ENCODE measurements at places on chromosomes 5 and 9.

DNA sequence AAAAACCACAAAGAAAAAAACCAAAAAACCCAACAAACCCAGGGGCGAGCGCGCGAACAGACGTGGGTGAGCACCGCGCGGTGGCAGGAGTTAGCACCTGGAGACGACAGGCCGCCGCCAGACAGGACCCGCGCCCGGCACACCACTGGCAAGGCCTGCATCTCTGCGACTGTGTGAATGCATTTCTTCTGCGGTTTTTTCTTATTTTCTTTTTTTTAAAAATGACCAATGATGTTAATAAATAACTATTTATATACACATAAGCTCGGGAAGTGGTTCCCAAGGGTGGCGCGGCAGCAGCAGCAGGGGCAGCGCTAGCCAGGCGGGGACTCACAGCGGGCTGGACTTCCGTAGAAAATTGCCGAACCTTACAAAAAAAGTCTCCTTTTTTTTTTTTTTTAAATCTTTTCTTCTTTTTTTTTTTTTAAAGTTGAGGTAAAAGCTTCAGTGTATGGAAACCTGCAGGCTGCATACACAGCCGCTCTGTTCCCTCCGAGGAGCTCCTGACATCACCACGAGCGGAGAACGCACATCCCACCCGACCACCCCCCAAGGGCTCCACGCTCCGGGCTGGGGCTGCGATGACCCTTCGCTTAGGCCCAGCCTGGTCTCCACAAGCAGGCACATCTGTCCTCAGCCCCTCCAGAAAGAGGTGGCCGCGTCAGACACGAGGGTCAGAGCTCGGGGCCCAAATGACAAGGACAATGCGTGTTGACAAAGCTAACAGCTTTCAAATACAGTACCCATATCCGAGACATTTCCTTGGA, 7.4 kb downstream of the BRD3OS start:
- no peak for DNase-seq

GRCh38 chr5:81427566-81427965, 33.6 kb upstream of the ACOT12 start:
- DNase-seq = no peak

DNA sequence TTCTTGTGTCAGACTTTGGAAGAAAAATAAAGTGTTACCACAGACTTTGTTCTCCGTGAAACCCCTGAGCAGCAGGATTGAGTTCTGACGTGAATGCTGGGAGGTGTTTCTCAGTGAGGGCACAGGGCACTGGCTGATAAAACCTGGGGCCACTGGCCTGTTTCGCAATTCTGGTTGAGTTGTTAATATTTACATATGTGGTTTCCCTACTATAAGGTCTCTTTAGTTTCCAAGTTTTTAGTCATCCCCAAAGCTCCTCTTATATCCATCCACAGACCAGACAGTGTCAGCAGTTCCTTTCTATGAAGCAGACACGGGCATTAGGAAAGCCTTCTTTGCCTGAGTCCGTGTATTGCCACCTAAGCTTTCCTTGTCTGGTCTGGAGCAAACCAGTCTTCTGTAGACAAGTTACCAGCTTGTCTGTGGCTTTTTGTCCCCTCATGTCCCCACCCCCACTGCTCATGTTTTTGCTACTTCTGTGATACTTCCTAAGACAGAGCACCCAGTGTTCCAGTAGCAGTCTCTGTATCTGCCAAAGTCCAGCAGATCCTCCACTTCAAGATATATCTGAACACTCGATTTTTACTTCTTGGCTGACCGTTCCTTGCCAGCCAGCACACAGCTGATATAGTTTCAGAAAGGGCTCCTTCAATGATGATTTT, 42.0 kb downstream of the ACO1 start:
- DNase-seq = no peak

DNA sequence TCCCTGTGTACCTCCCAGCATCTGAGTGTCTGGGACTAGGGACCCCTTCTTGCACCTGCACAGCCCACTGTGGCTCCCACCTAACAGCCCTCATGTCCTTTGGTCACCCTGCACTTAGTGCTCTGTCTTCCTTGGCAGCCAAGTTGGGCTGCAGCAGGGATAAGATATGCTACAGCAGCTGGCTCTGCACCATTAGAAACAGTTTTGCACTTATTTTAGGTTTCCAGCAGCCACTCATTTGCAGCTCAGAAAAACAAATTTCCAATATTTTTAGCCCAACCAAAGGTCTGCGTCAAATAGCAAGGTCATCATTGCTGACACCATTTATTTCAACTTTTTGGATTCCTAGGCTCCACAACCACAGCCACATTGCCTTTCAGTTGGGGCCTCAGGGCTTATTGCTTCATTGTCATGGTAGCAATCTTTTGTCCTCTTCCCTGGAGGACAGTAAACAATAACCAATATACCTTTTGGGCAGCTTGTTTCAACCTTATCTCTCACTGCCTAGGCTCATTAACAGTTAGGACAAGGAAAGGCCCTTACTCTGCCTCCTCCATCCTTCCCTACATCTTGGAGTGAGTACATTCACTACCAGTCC, 263.9 kb downstream of the COX7C start:
- no peak for DNase-seq

DNA sequence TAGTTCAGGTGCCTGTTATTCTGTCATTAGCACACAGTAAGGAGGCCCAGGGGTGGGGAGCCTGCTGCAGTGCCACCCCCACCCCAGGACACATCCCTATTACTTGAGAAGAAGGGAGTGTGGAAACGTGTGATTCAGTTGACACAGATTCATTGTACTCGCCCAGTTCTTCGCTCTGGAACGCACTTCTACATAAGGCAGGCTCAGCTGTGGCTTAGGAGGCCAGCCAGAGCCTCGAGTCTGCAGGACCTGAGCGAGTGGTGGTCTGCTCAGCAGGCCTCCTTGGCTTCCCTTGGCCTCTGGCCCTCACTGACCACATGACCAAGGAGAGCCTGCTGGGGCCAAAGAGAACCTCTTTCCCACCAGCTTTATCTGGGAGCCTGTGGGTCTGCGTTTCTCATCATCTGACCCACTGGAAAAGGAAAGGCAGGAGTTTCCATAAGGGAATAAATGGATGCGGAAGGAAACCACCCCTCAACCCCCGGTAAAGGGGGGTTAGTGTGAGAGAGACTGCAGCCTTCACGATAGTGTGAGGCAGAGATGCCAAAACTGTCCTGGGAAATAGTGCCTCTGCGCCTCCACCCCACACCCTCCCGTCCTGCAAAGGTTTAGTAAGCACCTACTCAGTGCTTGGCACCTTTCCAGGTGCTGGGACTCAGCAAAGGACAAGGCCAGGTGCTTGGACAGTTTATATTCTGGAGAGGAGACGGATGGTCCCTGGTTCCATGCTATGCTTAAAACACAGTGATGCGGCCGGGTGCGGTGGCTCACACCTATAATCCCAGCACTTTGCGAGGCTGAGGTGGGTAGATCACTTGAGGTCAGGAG, 73.7 kb downstream of the PPARGC1B start:
- DNase-seq = no peak

GRCh38 chr5:74953937-74954720, 87.9 kb upstream of the FAM169A start:
- no peak for DNase-seq

DNA sequence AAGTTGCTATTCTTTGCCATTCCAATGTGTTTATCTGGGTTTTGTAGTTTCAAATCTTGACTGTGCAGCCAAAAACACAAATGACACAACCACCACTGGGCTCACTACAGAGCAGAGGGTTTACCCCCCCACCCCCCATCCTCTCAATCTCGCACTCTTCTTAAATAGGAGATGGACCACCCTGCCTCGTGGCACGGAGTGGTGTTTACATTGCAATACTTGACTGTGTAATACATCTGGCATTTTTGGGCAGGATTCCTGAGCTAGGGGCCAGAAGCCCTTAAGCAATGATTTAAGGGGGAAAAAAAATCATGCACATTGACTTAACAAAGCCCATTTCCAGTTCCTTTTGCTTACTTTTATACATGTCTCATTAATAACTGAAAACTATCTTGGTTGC, 19.0 kb downstream of the PTCH1 start:
- DNase-seq = no peak

GRCh38 chr9:90052366-90052765, 447.6 kb downstream of the GADD45G start:
- DNase-seq = no peak

DNA sequence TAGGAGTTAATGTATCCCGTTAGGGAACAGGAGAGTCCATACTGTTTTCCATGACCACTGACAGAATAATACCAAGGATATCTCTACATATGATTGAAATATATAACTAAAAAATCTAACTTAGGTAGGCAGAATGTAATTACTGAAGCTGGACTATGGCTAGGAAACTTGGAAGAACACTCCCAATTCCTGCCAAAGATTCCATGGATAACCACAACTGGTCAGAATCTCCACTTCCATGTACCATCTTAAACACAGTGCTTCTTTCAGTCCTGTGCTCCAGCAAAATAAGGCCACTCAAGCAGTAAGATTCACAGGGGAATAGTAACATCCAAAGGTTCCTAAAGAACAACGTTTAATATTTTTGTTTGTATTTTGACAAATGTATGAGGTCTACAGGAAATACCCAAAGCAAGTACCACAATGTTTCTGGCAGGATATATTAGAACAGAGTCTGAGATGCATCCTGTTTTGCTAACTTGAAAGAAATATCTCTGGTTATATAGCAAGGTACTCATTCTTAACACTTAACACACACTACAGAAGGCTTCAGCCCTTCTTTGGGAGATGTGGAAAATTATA, 295.0 kb downstream of the ADAMTS6 start:
- DNase-seq = no peak

DNA sequence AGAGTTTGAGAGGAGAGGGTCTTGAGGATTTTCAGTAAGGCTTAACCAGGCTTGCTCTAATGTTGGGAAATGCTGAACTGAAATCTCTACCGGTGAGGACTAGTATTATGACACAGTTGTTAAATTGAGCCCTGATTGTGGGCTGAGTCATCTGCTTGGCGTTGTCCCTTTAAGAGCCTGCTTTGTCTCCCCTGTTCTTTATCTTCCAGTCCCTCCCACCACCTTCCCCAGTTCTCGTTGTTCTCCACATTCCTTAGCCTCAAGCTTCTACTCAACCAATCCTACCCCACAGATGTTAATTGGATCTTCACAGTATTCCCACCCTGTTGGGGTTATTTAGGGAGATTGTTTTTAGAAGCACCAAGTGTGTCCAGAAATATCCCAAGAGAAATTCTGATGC, 57.6 kb downstream of the ANKRD55 start:
- no peak for DNase-seq

DNA sequence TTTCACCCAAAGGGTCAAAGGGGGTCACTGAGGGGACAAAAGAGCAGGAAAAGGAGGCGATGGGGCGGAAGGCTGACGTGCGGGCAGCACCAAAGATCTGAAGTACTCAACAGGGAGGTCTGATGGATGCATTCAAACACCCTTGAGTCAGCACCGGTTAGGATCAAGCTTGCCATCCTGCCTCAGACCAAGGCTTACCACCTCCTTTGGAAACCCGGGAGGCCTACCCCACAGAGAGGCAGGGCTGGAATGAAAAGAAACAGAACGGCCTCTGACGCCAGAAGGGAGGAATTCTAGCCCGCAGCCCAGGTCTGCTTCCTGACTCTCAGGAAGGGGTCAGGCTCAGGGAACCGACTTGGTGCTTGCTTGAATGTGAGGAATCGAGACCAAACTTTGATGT, 125.6 kb downstream of the PAPPA start:
- DNase-seq = no peak

DNA sequence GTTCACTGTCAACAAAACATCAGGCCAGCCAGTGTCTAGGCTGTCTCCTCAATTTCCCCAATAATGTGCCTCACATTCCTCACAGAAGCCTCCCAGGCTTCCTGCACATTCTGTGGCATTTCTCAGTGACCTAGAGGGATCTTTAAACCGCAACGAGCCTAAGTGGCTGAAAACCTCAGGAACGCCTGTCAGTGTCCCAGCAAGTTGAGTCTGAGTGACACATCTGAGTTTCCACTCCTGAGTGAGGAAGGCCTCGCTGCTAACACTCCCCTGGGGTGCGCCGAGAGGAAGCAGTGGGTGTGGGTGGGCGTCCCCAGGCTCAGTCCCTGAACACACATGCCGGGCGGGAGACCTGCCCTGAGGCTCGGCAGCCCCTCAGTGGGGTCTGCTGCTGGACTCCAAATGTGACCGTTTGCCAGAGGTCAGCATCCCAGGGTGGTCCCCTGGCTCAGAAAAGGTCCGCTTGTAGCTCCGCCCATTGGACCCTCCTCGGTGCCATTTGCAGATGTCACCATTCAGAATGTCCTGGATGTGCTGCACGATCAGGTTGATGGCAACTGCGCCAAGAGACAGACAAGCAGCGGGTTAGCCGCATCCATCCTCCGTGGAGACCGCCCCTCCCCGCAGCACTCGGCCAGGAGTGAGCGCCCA, 6.3 kb downstream of the UCK1 start:
- DNase-seq = no peak

DNA sequence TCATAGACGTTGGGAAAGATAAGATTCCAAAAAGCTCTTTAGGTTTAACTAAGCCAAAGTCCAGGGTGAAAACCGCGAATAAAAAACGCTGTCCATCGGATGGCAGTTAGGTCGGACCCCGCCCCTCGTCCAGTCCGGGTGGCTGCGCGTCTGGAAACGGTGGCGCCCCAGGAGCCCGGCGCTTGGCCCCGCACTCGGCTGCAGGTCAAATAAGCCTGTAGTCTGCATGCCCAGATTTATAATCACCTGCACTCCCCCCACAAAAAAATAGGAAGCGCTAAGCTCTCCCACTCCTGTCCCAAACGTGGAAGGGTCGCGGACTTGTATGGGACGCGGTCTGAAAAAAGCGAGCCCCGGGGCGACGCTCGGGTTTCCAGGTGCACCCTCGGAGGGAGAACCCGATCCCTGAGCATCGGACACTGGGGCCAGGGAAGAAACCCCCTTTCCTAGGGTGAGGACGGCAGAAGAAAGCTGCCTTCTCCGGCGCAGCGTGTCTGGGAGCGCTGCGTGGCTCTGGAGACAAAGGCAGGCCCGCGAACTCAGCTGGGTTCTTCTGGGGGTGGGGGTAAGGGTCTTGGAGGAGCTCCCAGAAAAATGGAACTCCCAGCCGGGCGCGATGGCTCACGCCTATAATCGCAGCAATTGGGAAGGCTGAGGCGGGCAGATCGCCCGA, 923 bp upstream of the ZBTB5 start:
- DNase-seq = peak; percentile 26

DNA sequence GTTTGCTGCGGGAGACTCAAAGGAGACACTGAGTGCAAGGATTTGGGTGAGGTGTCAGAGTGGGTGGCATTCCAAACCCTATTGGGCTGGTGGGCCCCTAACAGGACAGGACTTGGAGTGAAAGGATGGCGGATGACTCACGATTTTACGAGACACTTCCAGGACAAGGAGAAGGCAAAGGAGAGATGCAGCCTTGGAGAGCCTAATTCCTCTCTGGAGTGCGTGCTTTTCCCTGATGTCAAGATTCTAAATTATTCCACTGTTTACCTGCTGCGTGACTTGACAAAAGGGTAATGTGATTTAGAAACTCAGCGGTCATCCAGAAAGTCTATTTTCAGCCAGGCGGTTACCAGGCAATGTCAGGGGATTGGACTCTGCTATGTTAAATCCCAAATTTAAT, 41.6 kb upstream of the CD180 start:
- DNase-seq = no peak

- no peak for DNase-seq
Observed at GRCh38 chr5:33148076-33148513, 292.7 kb upstream of the TARS1 start.

GRCh38 chr9:130023144-130023787, 19.7 kb downstream of the FNBP1 start:
- DNase-seq = no peak

GRCh38 chr9:90988318-90988717, 186.7 kb downstream of the SYK start:
- no peak for DNase-seq

- no peak for DNase-seq
Observed at GRCh38 chr5:51889703-51890102, 506.5 kb downstream of the ISL1 start.

Data from NCI-H1048 (cell line).